ENCODE measurements at places on chromosomes 12 and 14.

GRCh38 chr14:69615496-69616407 is 4.4 kb downstream of the SUSD6 start:
- DNase-seq = no peak

DNA sequence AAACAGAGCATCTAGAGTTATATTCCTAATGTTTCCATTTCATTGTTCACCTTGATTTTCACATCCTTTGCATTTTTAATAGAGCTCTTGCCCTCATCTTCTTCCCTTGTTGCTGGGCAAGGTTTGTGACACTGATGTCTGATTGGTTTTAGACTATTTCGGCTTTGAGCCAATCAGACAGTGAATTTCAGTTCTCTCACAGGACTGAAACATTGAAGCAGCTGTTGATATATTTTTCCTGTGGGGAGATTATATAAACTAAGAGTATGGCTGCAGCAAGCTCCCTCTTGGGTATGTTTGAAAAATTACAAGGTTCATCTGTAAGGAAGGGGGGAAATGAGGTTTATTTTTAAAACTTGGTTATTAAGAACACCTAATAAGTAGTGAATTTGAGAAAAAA is 51.2 kb downstream of the ATF7IP start:
- no peak for DNase-seq

GRCh38 chr12:112103758-112104503 is 4.7 kb downstream of the NAA25 start:
- DNase-seq = no peak

DNA sequence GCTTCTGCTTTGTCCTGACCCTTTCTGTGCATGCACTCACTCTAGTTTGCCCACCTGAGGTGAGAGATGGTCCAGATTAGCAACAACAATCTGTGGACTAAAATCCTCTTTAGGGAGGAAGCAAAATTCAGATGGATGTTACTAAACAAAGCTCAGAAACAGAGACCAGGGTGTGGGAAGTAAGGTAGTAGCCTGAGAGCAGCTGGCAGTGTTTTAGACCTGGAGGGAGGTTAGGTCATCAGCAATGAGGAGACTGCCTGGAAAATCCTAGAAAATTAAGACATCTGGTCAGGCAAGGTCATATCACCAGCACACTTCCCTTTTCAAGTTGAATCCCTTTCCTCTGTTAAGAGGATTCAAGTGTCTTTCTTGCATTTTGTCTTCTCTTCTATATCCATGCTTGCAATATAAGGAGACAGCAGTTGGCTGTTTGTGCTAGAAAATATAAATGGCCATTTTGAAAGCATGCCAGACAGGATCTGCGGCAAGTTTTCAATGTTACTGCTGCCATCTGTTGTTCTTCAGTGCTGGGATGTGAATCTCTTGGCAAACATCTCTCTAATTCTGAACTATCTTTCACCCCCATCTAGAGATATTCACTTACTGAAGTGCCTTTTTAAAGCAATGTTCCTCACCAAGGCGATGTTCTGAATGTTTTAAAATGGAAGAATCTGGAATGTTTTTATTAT is 266.4 kb downstream of the NAV3 start:
- no peak for DNase-seq

- DNase-seq = no peak
These were observed 20.6 kb downstream of the NTS start for GRCh38 chr12:85894653-85895052.

DNA sequence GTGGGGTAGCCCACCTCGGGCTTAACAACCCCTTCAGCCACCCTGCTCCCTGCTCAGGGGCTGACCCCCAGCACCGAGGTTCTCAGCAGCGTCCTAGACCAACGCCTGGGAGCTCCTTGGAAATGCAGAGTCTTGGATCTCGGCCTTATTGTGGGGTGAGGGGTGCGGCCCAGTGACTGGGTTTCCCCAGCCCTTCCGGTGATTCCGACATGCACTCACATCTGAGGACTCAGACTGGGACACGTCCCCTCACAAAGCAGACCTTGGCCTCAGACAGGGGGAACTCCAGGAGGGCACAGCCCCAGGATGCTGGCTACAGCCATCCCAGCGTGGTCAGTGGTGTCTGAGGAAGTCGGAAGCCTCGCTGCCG is 117.7 kb downstream of the RFLNA start:
- no peak for DNase-seq

- DNase-seq = no peak
These were observed 17.6 kb upstream of the RNASE1 start for GRCh38 chr14:20820063-20820904.
